ENCODE measurements at places on chromosomes 7 and 10.

DNA sequence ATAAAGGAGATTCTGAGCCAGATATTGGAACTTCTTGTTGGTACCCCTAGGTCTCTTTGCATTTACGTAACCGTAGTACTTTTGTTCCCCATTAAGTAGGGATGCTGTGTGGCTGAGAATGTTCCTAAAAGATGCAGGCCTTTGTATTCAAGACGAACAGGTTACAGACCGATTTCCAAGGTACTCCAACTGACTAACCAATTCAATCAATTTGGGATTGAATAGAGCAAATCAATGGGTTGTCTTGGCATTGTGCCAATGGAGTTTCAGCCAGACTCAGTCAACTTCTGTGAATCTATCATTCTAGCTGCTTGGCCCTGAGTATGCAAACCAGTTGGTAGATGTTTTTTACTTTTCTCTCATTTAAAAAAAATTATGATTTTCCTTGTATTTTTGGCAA, 347.3 kb upstream of the NPVF start:
- DNase-seq: no peak

DNA sequence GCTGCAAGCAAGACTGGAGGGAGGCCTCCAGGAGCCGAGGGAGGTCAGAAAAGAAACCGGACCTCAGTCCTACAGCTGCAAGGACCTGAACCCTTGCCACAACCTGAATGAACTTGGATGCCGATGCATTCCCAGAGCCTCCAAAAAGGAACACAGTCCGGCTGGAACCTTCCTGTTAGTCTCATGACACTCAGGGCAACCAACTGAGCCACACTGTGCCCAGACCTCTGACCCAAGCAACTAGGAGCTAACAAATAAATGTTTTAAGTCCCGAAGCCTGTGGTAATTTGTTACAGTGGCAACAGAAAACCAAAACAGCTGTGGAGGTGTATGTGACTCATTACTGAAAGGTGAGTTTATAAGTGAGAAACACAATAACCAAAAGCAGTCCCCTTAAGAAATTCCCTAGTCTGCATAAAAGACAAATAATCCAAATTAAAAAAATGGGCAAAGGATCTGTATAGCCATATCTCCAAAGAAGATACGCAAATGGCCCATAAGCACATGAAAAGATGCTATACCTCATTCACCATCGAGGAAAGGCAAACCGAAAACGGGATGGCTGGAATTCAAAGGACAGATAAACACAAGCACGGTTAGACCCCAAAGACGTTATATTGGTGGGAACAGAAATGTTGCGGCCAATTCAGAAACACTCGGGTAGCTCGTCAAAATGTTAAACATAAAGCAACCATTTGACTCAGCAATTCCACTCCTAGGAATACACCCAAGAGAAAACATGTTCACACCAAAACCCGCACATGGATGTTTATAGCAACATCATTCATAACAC, 24.8 kb downstream of the GNA12 start:
- no peak for DNase-seq

- no peak for DNase-seq
Measured at GRCh38 chr7:6380310-6381095, 67.3 kb downstream of the DAGLB start.

- no peak for DNase-seq
Measured at GRCh38 chr10:72082856-72083789, 5.2 kb downstream of the SPOCK2 start.

DNA sequence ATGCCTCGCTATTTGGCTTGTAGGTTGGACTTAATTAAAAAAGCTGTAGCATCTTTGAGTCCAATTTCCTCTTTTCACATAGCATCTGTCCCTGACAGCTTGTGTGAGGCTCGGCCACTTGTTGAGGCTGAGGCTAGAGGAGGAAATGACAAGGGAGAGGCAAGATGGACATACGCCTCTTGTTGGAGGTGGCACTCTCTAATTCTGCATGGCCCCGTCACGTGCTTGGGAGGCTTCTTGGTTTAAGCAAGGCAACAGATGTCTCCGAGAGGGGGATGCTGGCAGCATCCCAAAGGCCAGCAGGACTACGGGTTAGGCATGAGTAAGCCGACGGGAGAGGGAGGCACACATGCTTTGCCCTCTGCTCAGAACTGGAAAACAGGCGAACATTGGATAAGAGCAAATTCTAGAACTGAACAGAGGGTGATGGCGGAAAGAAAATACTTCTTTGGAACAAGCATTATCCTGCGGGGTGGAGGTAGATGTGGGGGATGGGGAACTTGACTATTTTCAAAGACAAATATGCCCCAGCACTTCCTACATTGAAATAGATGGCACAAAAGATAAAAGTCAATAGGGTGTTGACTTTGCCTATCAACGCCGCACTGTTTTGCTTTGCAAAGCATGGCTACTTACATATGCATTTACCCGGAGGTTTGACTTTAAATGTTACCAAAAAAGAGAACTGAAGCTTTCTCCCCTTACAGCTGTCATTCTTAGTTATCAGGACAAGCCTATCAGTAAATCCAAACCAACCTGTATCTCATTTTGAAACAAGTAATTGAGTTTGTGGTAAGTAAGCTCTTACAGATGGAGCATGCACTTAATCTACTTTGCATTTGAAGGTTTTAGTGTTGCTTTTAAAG, 94.8 kb downstream of the CHN2 start:
- DNase-seq: no peak

DNA sequence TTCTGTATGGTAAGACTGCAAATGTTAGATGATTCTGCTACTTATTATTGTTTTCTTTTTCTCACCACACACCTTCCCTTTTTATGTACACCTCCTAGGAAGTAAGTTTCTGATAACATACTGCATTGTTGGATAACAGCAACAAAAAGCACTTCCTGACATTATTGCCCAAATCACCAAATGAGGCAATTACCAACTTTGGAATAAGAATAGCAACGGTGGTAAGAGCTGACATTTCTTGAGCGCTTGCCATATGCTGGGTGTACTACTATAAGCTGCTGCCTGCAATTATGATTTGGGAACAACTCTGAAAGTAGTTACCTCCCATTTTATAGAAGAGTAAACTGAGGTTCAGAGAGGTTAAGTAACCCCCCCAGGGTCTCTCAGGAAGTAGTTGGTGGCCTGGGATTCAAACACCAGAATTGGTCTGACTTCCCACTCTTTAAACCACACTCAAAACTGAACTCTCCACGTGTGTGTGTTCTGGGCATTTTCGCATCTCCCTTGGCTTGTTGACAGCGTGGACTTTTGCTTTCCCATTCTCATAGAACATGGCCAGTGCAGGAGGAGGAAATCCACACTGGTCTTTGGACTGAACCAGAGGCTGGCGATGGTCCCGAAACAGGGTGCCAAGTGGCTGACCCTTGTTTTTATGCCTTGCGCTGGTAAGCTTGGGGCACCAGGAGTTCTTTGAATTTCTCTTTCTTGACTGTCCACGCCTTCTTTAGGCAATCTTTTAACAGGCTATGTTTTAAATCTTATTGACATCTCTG, 71.4 kb downstream of the TCF7L2 start:
- DNase-seq: no peak
